ENCODE measurements at places on chromosomes 12 and 14.

DNA sequence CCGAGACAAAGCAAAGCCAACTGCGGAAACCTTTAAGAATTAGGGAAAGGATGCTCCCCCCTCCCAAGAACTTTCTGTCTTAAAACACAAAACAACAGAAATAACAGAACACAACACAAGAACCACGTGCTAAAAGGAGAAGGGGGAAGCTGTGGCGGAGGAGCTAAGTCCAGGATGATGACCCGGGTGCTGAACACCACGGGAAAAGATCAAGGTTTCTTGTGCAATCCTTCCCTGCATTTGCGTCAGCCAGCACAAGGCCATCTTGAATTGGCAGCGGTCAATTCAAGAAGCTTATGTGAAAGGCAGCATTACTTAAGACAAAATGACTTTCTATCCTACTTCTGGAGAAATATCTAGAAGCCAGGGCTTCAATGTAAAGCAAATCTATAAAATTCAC is 11.0 kb upstream of the CREBL2 start:
- no peak for DNase-seq

DNA sequence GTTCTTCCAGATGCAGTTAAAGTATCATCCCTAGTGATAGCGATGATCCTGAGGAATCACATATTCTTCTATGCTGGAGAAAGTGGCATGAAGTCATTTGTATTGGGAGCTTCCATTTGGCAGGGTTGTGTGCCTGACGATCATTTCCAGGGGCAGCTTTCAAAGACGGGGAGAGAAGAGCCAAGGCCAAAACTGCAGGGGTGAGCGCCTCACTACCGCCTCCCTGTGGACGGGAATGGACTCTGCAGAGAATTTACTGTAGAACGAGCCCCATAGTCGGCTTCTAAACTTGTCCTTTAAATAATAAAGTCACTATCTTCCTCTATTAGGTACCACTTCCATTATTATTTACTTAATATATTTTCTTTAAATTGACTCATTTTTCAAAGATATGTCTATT is 555.9 kb upstream of the TMEM132C start:
- DNase-seq, result no peak

- no peak for DNase-seq
These were observed 650.3 kb upstream of the ALG10B start for GRCh38 chr12:37666069-37666781.

- peak; percentile 8 for DNase-seq
These were observed 85.0 kb upstream of the ARID2 start for GRCh38 chr12:45644541-45644940.

- no peak for DNase-seq
These were observed 210.7 kb downstream of the EFCAB11 start for GRCh38 chr14:89743828-89744227.

DNA sequence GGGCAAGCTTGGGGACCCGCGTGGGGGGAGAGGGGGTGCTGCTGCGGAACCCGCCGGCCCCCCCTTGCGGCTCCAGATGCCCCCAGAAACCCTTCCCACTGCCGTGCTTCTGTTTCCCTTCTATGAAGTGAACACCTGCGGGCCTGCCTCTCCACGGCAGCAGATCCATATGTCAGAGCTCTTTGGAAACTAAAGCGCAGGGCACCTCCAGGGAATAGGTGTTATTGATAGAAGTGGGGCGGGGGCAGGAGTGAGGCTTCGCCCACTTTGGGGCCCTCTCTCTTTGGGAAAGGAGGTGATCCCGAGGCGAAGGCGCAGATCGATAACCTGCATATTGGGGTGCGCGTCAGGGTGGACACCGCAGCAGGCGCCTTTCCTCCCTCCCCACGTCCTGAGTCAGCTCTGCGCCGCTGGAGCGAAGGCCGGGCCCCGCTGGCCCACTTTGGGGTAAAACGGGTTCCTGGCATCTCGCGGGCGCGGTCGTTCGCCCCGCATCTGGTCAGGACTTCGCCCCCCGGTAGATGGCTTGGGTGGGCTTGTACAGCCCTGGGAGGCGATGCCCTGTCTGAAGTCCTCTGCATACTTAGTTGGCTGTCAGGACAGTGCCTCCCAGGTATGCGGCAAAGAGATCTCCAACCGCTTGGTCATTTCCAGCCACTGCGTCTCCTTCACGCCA is 524 bp downstream of the KMT5A start:
- no peak for DNase-seq

DNA sequence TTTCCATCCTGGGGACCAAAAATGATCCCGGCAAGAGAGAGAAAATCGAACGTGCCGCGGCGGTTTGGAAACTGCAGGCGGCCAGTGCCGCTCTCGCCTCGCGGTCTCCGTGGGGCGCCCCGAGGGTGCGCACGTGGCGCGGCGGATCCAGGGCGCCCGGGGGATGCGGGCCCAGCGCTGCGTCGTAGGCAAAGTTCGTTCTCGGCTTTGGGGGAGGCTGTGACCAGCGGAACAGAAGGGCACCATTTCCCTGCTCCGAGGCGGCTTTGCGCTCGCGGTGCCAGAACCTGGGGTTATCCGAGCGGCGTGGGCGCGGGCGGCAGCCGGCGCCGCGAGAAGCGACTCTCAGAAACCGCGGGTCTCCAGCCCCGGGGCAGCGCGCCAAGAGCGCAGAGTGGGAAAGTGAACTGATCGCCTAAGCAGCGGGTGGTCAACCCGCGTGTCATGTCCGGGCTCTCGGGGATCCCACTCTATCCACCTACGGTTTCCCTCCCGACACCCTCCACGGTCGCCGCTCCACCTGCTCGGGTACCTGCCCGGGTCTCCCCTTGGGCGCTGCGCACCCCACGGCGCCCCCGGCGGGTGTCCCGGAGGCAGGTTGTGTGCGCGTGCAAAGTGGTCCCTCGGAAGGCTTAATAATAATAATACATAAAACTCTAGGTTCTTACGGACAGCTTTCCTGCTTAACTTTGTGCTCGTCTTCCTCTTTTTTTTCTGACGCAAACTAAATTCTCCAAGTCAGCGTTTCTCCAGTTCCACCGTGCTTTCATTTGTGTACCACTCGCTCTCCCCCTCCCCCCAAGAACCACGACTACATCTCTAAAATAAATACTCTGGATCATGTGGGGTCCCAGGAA is 1.2 kb downstream of the ESRRB start:
- DNase-seq, result no peak

- no peak for DNase-seq
These were observed 15.4 kb upstream of the BCL11B start for GRCh38 chr14:99287269-99287942.

DNA sequence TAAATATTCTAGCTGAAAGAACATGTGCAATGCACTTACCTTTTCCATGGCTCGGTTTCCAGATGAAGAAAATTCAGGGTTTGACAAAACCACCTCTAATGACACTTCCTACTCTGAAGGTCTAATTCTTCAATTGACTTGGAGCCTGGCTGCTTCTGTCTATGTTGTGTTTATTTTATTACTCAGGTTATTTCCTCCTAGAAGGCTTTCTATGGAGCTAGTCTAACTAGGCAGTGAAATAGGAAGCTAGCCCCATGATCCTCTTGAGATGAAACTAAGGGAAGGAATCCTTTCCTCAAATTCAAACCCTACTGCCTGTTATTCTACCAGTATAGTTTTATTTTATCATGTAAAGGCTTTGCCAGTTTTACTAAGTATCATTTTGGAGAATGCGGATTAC is 20.9 kb upstream of the IFNG-AS1 start:
- DNase-seq, result no peak

- no peak for DNase-seq
These were observed 19.2 kb upstream of the PLEKHA5 start for GRCh38 chr12:19110221-19110940.

- DNase-seq, result no peak
These were observed 1365.7 kb downstream of the AACS start for GRCh38 chr12:126430921-126431320.

DNA sequence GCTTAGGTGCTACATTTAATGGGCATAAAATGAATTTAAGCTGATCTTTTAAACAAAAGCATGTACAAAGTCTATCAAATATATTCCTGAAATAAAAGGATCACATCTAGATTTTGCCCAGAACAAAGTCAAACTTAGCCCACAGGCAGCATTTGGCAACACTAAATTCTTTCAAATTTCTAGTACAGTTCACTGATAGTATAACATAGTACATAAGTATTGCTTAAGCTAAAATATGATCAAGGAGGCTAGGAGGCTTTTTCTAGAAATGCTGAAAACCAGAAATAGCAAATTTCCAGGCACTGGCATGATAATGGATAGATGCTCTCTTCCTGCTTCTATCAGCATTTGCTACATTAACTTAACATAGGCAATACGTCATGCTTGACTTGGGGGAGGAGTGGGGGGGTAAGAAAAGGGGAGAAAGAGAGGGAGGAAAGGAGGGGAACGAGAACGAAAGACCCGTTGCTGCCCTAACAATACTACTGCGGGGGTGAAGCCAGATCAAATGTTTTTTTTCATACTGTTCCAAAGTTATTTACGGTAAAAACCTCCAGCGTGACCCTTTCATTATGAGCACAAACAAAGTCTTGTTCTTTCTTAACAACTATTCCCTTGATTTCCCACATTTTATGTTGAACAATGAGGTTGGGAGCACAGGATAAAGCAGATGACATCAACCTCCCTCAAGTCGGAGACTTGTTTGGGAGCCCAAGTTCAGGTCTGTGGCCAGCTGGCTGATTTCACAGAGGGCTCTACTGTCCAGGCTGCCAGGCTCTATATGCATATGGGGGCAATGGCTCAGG is 10.6 kb downstream of the TMED10 start:
- no peak for DNase-seq

DNA sequence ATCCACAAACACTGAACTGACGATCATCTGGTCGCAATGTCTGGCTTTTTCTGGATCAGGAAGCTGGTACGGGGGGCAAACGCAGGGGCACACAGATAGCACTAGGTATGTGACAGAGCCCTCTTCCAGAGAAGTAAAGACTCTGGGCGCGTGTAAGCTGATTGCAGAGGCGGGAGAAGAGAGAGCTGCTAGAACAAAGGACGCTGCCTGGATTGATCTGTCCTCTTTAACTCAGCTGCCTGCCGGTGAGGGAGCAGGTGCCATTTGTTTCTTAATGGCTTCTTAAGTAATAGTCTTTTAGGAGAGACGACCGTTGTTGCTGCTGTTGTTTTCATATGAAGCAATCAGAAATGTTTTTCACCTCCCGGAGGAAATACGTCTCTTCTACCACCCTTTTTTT is 77.3 kb downstream of the GLT1D1 start:
- no peak for DNase-seq

DNA sequence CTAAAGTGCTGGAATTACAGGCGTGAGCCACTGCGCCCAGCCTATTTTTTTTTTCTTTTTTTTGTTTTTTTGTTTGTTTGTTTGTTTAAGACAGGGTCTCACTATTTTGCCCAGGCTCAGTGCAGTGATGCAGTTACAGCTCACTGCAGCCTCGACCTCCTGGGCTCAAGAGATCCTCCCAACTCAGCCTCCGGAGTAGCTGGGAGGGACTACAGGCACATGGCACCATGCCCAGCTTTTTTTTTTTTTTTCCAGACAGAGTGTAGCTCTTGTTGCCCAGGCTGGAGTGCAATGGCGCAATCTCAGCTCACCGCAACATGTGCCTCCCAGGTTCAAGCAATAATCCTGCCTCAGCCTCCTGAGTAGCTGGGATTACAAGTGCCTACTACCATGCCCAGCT is 5.8 kb upstream of the ITFG2 start:
- no peak for DNase-seq

DNA sequence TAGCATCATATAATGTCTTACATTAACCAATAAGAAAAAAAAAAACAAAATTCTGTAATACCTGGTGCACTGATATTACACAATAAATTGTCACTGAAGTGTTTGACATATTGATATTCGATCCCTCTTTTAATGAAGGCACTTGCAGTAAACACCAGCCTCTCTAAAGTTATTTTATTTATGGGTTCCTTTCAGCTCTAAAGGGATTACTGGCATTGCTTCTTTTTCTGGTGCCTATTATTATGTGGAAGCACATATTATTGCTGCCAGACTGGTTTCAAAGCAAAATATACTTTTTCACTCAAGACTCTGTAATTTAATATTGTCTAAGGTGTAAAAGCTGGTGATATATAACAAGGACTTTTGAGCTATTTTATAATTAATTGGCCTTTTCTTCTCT is 1090.5 kb downstream of the TRHDE start:
- DNase-seq, result no peak

GRCh38 chr12:45235087-45236025 is 19.5 kb downstream of the ANO6 start:
- no peak for DNase-seq

- no peak for DNase-seq
These were observed 2.0 kb upstream of the ACVR1B start for GRCh38 chr12:51949342-51950030.

- no peak for DNase-seq
These were observed 273.0 kb upstream of the SFSWAP start for GRCh38 chr12:131437706-131438492.

- DNase-seq, result no peak
These were observed 8.2 kb downstream of the FAM234B start for GRCh38 chr12:13052421-13052820.

- no peak for DNase-seq
These were observed 78.0 kb downstream of the B4GALNT3 start for GRCh38 chr12:537772-538171.

DNA sequence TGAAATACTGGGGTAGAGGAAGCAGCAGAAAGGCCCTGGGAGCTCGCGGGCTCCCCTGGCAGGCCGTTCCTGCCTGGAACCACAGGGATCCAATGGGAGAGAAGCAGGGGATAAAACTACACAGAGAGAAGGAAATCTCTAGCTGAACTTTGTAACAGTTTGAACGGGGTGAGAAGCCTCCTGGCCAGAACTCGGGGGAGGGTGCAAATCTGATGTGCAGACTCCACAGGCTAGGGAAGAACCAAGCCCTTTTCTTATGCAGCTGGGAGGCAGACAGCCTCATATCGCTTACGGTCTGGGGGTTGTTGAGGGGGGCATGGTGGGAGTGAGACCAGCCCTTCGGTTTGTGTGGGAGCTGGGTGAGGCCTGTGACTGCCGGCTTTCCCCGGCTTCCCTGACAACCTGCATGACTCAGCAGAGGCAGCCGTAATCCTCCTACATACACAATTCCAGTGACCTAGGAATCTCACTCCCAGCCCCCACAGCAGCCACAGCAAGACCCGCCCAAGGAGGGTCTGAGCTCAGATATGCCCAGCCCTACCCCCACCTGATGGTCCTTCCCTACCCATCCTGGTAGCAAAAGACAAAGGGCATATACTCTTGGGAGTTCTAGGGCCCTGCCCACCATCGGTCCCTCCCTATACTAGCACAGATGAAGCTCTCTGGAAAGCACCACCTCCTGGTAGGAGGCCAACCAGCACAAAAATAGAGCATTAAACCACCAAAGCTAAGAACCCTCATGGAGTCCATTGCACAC is 143.0 kb downstream of the TMTC1 start:
- peak; percentile 5 for DNase-seq

- DNase-seq, result no peak
These were observed 9.7 kb upstream of the PTGER2 start for GRCh38 chr14:52304248-52304904.
